ENCODE measurements at places on chromosomes 13 and 19. TPM values are rescaled to one million over a fixed set of nuclear protein-coding genes. Genes with fewer than 3 reads are reported as not detected.

DNA sequence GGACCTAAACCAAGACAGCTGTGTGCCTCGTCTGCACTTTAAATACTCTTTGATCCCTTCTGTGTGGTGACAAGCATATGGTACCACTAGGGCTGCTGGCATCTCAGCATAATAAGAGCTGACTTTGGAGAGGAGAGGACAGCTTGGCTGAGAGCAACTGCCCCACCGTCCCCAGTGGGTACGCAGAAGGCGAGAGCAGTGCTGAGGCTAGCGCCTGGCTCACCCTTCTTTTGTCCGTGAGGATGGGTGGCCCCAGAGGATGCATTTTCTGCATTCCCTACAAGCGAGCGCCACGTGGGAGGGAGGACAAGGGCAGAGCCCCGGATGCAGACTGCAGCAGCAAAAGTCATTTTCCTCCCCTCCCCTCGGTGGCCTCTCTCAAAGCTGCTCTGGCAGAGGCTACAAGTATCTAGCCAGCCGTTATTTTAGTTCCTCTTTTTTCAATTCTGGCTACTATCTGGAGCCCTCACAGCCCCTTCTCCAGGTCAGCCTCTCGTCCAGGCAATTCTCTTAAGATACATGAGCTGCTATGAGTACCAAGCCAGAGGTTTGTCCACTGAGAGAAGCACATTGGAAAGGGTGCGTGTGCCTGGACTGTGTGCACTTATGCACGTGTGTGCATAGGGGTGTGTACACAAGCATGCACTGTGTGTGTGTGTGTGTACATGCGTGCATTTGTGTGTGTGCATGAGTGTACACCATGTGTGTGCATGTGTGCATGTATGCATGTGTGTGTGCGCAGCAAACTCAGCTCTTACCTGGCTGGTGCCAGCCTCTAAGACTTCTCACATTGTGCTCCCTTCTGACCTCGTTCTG is 51.3 kb downstream of the RAB20 start:
- DNase-seq, result no peak
- no peak overlapping the region for H3K4me3 ChIP-seq
- no peaks in the 10 kb centered on the region for H3K27me3 ChIP-seq
- peaks cover 26% of the 10 kb centered on the region for H3K36me3 ChIP-seq
- H3K27ac ChIP-seq, result no peak overlapping the region
- no peaks in the 10 kb centered on the region for H3K4me1 ChIP-seq

DNA sequence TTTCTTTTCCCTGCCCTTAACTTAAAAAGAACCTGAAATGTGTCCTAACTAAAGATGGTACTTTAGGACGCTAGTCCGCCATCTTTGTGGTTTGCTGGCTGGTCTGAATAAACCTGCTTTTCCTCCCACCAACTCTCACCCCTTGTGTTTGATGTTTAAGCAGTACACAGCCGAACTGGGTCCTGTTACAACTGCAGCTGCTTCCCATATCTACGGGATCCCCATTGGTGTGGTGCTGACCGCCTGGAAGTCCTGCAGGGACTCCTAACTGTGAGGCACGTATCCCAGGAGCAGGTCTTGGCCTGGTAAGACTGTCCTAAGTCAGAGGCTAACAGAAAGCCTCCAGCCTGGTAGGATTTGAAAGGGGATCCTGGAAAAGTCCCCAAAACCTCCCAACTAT is 40.9 kb upstream of the VSTM2B start:
- peak overlapping the region; percentile 75 for H3K27ac ChIP-seq
- no peak for DNase-seq
- H3K27me3 ChIP-seq, result peaks cover 15% of the 10 kb centered on the region

DNA sequence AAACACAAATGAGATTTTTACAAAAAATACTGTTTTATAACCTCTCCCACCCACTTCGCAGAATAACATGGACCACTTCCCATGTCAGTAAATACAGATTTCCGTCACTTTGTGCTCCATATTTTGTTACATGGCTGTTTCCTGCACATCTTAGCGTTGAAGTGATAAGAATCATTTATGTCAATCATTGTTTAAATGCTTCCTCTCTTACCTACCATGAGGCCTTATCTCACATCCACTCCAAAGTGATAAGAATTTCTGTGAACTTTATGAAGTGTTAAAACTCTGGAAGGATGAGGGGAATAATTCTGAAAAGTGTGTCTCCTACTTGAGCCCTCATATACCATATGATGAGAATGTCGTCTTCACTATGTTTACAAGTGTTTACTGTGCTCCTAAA is 36.6 kb upstream of the IL17D start:
- H3K27ac ChIP-seq, result no peak overlapping the region
- H3K36me3 ChIP-seq, result peaks cover 14% of the 10 kb centered on the region
- H3K4me1 ChIP-seq, result peaks cover 7% of the 10 kb centered on the region
- H3K4me3 ChIP-seq, result no peak overlapping the region

- no peaks in the 10 kb centered on the region for H3K27me3 ChIP-seq
- no peak for DNase-seq
- no peaks in the 10 kb centered on the region for H3K36me3 ChIP-seq
Measured at GRCh38 chr13:40992678-40993518, 26.2 kb downstream of the ELF1 start.

ICAM4 gene
- total RNA-seq, result not detected

NOTCH3 gene
- 125 TPM for total RNA-seq

DNA sequence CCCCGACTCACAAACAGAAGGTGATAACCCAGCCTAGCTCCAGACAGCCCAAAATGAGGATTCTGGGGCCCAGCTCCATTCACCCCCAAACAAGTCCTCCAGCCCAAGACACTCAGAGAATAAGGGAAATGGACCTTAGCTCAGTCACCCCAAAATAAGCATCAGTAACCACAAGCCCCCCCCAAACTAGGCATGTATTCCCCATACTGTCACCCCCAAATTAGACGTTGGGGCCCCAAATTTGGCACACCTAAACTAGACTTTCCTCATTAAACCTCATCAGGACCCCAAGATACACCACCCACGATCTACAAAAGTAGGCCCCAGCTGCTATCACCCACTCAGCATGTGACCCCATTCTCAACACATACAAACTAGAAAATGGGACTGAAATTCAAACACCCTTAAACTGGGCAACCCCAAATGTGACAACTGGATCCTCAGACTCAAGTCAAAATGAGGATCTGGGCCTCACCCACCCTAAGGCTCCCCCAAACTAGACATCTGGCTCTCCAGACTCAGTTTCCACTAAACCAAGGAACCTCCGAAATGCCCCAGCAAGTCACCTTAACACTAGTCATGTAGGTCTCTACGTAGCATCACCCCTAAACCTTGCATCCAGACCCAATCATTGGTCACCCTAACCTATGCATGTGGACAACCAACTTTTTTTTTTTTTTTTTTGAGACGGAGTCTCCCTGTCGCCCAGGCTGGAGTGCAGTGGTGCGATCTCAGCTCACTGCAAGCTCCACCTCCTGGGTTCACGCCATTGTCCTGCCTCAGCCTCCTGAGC is 13.4 kb upstream of the ERFL start:
- H3K36me3 ChIP-seq, result no peaks in the 10 kb centered on the region
- peak overlapping the region; percentile 75 for H3K4me3 ChIP-seq
- peaks cover 33% of the 10 kb centered on the region for H3K27me3 ChIP-seq

DNA sequence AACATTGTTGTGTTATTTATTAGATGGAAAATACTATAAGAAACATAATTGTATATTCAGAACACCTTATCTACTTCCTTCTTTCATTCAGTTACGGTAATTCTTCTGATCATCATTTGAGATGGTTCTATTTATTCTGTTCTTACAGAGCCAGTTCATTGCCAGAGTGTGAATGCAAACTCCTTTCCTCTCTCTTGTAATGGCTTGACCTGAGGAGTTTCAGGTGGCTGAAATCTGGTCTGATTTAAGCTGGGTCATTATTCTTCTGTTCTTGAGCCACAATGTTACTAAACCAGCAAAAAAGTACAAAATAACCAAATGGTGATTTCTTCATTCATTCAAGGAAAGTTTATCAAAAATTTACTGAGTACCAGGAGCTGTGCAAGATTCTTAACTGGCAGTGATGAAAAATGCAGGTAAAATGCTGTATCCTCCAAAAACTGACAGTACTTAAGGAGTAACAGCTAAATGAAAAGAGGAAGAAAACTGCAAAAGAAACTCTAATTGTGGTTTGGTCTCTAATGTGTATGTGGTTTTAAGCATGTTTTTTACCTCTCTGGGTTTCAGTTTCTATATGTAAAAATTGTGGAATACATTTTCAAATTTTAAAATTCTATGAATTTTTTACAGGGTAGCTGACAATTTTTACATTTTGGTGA is 182.4 kb upstream of the UFM1 start:
- H3K27ac ChIP-seq, result no peak overlapping the region
- no peaks in the 10 kb centered on the region for H3K27me3 ChIP-seq
- DNase-seq, result no peak

- H3K36me3 ChIP-seq, result no peaks in the 10 kb centered on the region
- no peaks in the 10 kb centered on the region for H3K4me1 ChIP-seq
- no peak overlapping the region for H3K27ac ChIP-seq
- DNase-seq, result no peak
- H3K4me3 ChIP-seq, result no peak overlapping the region
- peaks cover 67% of the 10 kb centered on the region for H3K27me3 ChIP-seq
Measured at GRCh38 chr19:590396-590745, 690 bp downstream of the HCN2 start.

- H3K4me1 ChIP-seq, result peaks cover 10% of the 10 kb centered on the region
- no peak overlapping the region for H3K27ac ChIP-seq
- DNase-seq, result no peak
- no peaks in the 10 kb centered on the region for H3K36me3 ChIP-seq
- H3K4me3 ChIP-seq, result no peak overlapping the region
Measured at GRCh38 chr19:16036397-16036925, 39.8 kb upstream of the TPM4 start.

DNA sequence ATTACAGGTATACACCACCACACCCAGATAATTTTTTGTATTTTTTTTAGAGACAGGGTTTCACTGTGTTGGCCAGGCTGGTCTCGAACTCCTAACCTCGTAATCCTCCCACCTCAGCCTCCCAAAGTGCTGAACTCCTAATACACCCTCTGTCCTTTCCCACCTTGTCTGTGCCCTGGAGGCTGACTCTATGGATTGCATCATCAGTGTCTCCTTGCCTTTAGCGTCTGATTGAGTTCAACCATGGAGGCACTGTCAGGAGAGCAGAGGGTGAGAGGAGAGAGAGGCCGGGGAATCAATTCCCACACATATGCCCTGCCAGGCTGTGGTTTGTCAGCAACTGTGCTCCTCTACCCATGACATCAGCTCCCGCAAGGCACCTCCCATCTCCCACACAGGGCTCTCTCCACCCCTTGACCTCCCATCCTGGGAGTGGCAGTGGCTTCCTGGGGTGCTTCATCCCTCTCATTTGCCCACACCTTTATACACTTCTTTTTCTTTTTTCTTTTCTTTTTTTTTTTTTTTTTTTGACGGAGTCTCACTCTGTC is 12.6 kb upstream of the LILRB4 start:
- no peaks in the 10 kb centered on the region for H3K4me1 ChIP-seq
- H3K4me3 ChIP-seq, result no peak overlapping the region
- peaks cover 4% of the 10 kb centered on the region for H3K36me3 ChIP-seq
- no peak for DNase-seq
- no peak overlapping the region for H3K27ac ChIP-seq

DNA sequence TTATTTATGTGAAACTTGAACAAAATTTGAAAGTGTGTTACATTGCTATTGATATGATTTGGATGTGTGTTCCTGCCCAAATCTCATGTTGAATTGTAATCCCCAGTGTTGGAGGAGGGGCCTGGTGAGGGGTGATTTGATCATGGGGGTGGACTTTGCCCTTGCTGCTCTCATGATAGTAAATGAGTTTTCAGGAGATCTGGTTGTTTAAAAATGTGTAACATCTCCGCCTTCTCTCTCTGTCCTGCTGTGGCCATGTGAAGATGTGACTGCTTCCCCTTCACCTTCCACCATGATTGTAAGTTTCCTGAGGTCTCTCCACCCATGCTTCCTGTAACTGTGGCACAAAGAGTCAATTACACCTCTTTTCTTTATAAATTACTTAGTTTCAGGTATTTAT is 1731.0 kb downstream of the SLITRK5 start:
- H3K27ac ChIP-seq, result peak overlapping the region; percentile 27
- DNase-seq, result no peak
- no peak overlapping the region for H3K4me3 ChIP-seq
- H3K27me3 ChIP-seq, result no peaks in the 10 kb centered on the region
- peaks cover 5% of the 10 kb centered on the region for H3K4me1 ChIP-seq

GRCh38 chr13:44619651-44620050 is 43.5 kb upstream of the TSC22D1 start:
- no peak for DNase-seq
- H3K27me3 ChIP-seq, result no peaks in the 10 kb centered on the region
- no peak overlapping the region for H3K27ac ChIP-seq
- peaks cover 20% of the 10 kb centered on the region for H3K4me1 ChIP-seq
- H3K4me3 ChIP-seq, result no peak overlapping the region
- H3K36me3 ChIP-seq, result no peaks in the 10 kb centered on the region

GRCh38 chr13:22161871-22162270 is 491.0 kb downstream of the FGF9 start:
- no peak overlapping the region for H3K27ac ChIP-seq
- no peaks in the 10 kb centered on the region for H3K27me3 ChIP-seq
- no peak for DNase-seq
- H3K4me1 ChIP-seq, result no peaks in the 10 kb centered on the region
- no peak overlapping the region for H3K4me3 ChIP-seq

DNA sequence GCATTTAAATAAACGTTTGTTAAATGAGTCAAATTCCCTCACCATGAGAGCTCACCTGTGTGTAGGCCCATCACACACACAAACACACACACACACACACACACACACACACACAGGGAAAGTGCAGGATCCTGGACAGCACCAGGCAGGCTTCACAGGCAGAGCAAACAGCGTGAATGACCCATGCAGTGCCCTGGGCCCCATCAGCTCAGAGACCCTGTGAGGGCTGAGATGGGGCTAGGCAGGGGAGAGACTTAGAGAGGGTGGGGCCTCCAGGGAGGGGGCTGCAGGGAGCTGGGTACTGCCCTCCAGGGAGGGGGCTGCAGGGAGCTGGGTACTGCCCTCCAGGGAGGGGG is 8.5 kb upstream of the CEACAM5 start:
- H3K4me3 ChIP-seq, result no peak overlapping the region
- no peak for DNase-seq
- peaks cover 4% of the 10 kb centered on the region for H3K36me3 ChIP-seq
- no peaks in the 10 kb centered on the region for H3K27me3 ChIP-seq
- H3K4me1 ChIP-seq, result no peaks in the 10 kb centered on the region

- H3K4me1 ChIP-seq, result peaks cover 69% of the 10 kb centered on the region
- no peaks in the 10 kb centered on the region for H3K36me3 ChIP-seq
- no peak for DNase-seq
- peaks cover 3% of the 10 kb centered on the region for H3K27me3 ChIP-seq
- H3K27ac ChIP-seq, result peak overlapping the region; percentile 70
- peak overlapping the region; percentile 36 for H3K4me3 ChIP-seq
Measured at GRCh38 chr13:100809129-100809390, 134.5 kb upstream of the TMTC4 start.

DNA sequence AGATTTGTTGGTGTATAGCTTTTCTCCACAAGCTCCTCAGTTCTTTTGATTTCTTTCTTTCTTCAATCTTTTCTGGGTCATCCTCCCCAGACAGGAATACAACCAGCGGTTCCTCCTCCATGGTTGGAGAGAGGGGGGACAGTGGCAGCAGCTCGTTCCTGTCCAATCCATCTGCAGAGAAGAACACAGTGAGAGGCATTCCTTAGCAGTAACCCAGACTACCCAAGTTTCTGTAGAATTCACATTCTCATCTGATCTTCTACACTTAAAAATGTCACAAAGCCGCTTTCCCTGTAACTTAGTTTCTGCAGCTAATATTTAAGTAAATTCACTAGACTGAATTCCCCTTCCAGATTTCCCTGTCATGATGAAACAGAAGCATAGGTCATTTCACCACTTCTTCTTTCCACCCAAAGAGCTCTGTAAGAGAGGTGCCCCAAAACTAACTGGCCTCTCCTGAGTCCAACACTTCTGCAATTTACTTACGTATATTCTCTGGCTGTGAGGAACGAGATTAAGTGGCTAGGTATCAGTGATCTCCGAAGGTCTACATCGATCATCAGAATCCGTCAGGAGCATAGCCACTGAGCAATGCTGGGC is 171.9 kb downstream of the TBC1D4 start:
- H3K36me3 ChIP-seq, result no peaks in the 10 kb centered on the region
- H3K27ac ChIP-seq, result no peak overlapping the region
- DNase-seq, result no peak
- H3K4me3 ChIP-seq, result no peak overlapping the region

Measured in neural crest cell (in vitro differentiated cells).